Activated CD4-positive, alpha-beta T cell treated with anti-CD3 and anti-CD28 coated beads, Interleukin-2, amount 50 U/mL, for 24 hours (primary cell): ENCODE measurements at places on chromosomes 6 and 20.

DNA sequence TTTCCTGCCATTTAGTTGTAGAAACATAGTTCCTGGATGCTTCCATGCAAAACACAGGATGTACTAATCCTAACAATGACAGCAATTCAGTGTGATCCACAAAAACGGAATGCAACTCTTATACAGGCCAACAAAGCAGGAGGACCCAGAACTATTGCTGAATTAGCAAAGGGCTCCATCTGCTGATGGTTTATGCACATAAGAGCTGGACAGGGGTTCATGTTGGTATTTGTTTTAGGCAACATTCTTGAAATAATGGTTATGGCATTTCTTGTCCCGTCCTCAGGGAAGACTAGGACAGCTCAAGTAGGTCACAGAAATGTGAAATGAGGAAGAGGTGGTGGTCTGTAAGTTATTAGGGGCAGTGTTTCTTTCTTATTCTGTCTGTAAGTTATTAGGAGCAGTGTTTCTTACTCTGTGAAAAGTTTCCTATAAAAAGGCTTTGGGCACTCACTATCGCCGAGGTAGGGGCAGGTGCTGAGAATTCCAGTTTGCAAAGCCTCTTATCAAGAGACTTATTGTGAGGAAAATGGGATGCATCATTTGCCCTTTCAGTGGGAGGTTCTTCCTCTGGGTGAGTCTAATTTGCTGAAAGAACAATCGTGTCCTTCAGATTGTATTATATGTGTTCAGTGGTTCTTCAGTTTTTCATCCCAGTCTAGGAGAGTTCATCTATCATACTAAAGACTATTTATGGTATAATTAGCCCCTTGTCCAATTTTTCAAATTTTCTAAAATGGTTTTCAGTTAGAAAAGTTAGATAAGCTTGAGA, 171.1 kb downstream of the MCHR2 start:
- no peak for DNase-seq

GRCh38 chr6:142816031-142816430, 128.9 kb downstream of the HIVEP2 start:
- DNase-seq: no peak

DNA sequence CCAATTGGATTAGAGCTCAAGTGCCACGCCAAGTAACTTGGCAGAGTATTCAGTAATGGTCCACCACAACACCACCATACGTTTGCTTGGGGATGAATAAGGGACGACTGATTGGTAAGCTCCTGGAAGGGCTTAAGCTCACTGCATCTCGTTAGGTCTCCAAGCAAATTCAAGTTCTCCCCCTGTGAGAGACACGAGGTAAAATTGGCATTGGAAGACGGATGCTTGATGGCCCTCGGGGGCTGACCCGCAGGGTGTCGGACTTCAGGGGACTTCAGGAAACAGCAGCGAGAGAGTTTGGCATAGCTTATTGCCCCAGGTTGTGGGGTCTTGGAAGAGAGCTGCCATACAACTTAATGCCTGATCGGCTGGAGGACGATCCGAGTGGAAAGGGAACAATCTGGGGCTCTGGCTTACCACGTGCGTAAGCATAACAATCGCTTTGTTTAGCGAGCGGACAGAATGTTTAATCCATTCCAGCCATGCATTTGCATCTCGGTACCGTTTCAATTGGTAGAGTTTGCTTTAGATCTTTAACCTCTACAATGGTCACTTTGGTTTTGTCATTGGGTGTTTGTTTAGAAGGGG, 4.8 kb upstream of the ZNFX1 start:
- no peak for DNase-seq

- no peak for DNase-seq
These were observed 557.4 kb upstream of the EYS start for GRCh38 chr6:66264376-66264775.

DNA sequence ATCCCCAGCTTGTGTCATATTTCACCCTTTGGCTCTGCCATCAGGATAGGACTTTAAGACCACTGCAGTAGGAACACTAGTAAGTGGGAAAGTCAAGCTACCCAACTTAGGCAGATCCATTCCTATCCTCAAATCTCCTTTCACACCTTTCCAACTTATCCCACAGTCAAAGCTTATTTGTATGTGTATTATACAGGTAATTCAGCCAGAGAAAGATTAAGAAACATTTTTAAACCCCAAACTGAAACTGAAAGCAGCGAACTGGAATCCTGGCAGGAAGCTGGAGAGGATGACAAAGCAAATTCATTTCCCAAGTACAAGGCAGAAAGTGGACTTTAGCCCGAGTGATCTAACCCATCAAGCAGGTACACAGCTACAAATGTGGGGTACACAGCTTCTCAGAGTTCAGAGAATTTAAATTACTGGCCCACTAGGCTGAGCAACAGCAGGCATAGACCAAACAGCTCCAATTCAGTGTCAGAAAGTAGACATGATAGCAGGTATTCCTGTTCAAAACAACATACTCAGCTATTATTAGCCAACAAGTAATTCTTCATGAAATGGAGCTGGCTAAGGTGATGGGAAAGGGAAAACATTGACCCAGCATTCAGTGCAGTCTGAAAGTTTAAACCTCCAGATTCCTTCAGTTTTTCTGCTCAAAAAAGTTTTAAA, 39.1 kb downstream of the ILRUN start:
- DNase-seq: no peak

DNA sequence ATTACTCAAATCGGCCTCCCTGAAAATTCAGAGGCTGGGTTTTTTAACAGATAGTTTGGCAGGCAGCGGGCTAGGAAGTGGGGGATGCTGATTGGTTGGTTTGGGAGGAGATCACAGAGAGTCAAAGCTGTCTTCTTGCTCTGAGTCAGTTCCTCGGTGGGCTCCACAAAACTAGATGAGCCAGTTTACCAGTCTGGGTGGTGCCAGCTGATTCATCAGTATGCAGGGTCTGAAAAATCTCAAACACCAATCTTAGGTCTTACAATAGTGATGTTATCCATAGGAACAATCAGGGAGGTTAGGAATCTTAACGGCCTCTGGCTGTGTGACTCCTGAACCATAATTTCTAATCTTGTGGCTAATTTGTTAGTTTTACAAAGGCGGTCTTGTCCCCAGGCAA, 190.7 kb downstream of the C6orf118 start:
- DNase-seq: no peak

DNA sequence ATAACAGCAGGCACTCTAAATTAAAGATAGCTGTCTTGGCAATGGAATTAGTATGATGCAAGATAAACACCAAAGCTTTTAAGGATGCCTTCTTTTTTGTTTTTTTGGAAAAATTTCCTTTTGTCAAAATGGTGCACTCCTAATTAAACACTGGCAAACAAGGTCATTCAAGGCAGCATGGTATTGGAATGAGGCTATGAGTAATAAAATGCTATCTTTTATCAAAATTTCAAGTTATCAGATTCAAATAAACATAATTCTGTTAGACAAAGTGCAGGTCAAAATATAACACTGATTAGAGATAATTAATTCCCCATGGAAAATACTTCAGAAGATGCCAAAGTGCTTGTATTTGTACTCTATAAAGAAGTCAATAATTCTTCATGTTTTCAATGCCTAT, 514.1 kb downstream of the TENT5A start:
- no peak for DNase-seq

DNA sequence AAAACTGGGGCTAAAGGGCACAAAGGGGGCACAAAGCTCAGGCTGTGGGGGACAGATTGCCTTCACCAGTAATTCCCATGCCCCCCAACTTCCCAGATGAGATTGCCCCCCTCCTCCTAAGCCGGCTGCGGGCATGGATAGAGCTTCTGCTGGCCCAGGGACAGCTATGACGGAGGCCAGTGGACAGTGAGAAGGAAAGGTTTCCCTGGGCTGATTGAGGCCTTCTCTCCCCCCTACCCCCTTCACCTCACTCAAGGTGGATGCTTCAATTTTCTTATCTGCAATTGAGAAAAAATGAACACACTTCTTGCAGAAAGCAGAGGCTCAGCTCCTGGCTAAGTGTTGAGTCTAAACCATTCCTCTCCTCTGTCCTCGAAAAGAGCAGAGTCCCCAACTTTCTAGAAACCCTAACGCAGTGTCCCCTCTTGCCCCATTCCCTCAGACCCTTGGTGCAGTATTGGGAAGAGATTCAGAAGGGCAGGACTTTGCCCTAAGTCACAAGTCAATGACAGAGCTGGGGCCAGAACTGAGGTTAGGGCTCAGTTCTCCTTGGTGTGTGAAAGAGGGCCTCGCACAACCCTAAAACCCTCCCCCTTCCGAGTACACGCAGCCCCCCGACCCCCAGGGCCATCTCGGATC, 808 bp downstream of the SDC4 start:
- DNase-seq: no peak

DNA sequence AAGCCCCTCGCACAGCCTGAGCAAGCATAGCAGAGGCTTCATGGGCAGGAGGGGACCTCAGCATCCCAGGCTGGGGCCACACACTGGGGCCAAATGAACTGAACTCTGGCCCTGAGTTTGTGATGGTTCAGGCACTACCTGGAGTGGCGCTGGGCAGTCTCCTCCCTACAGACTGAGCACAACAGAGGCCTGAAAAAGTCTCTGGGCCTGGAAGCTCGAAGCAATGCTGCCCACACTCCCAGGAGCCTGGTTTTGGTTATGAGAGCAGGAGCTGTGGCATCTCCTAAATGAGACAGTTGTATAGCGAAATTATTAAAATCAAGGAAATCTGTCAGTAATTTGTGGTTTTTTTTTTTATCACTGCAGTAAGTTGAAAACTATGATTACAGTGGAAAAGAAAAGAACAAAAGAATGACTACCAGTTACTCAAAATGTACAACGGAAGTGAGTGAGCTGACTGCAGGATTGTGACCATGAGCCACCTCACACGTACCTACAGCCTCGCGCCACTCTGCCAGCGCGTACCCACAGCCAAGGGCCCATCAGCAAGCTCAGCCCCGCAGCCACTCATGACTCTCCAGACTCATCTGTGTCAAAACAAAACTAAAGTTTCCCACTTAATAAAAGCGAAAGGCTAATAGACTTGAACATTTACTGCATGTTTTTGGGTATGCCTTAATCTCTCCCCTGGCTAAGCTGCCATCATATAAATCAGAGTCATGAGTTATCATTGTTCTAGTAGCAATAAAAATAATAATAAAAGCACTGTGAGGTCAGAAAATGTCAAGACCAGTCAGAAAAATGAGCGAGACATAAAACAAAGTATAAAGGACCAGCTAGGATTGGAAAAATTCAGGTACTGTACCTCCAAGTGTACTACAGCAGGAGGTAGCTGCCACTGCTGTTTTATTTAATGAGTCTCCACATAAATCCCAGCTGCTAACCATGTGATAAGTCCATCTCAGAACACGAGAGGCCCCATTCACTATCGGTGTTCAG, 177.0 kb downstream of the FOXC1 start:
- no peak for DNase-seq

GRCh38 chr6:145863988-145864616, 49.5 kb upstream of the FBXO30 start:
- DNase-seq: no peak

GRCh38 chr20:8471465-8471864, 339.4 kb downstream of the PLCB1 start:
- no peak for DNase-seq

DNA sequence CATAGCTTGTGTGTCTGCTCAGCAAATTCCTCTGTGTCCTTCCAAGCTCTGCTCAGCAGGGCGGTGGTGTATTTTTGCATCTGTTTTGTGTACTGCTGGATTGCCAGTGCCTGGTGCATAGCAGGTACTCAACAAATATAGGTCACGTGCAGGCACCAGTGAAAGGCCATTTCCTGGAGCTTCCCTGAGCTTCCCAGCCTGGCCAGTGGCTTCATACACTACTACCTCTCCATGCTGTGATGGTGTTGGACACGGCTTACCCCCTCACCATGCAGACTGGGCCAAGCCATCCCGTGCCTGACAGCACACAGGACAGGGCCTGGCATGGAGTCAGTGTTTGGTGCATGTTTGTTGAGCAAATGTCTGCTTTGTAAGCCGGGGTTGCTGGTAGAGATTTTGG, 7.7 kb upstream of the PHACTR3 start:
- no peak for DNase-seq

DNA sequence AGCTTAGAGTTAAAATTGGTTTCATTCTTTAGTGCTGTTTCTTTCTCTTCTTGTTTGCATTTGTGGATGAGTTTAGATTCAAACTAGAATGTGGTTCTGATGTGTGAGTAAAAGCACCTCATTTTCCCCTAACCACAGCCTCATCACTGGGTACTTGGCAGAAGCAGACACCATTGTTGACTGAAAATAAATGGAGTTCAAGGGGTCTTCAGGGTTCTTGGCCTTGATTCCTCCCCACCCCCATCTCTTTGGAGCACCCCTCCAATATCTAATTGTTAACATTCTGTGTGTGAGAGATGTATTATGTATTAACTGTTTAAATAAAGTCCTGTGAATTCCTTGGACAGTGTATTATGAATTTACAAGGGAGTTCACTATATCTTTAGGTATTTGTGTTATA, 59.6 kb downstream of the JARID2 start:
- no peak for DNase-seq

DNA sequence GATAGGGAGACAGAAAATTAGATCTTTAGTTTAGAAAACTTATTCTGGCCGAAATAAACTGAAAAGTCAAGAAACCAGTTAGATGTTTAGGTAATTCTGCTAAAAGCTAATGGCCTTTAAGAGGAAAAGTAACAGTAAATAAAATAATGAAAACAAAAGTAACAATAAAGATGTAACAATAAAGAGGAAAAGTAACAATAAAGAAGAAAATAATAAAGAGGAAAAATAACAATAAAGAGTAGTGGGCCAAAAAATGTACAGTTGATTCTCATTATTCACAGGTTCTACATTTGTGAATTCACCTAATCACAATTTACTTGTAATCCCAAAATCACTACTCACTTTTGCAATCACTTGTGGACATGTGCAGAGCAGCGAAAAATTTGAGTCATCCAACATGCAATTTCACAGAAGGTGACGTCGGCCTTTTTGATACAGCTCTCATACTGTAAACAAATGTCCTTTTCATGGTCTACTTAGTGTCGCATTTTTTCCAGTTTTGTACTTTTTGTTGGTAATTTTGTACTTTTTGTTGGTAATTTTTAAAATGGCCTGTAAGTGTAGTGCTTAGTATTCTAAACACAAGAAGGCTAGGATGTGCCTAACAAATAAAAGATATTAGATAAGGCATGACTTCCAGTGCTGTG, 24.0 kb downstream of the HBS1L start:
- no peak for DNase-seq

DNA sequence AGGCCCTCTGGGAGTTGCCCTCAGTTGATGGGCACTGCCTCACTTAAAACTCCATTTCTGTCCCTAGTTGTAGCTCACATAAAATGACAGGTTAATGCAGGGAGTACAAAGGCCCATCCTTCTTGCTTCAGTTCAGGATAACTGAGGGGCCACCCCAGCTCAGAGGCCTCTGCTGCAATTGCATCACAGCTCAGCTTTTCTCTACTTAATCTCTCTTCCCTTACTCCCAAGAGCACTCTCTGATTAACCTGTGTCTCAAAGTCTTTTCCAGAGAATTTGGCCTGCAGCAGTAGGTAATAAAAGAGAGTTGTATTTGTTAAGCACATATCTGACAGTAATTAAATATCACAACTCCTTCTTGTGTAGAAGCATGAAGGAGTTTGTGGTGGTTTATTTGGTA, 40.9 kb upstream of the FLRT3 start:
- DNase-seq: no peak

GRCh38 chr6:84449220-84449619, 221.8 kb upstream of the CEP162 start:
- DNase-seq: no peak
